Activated naive CD8-positive, alpha-beta T cell treated with anti-CD3 and anti-CD28 coated beads, Interleukin-2, amount 50 U/mL, for 16 hours (primary cell): ENCODE measurements at places on chromosomes 11 and 22.

- peak; percentile 18 for DNase-seq
Observed at GRCh38 chr22:26330971-26331625, 98.0 kb upstream of the ASPHD2 start.

- no peak for DNase-seq
Observed at GRCh38 chr11:61978703-61979661, 11.5 kb upstream of the FTH1 start.

DNA sequence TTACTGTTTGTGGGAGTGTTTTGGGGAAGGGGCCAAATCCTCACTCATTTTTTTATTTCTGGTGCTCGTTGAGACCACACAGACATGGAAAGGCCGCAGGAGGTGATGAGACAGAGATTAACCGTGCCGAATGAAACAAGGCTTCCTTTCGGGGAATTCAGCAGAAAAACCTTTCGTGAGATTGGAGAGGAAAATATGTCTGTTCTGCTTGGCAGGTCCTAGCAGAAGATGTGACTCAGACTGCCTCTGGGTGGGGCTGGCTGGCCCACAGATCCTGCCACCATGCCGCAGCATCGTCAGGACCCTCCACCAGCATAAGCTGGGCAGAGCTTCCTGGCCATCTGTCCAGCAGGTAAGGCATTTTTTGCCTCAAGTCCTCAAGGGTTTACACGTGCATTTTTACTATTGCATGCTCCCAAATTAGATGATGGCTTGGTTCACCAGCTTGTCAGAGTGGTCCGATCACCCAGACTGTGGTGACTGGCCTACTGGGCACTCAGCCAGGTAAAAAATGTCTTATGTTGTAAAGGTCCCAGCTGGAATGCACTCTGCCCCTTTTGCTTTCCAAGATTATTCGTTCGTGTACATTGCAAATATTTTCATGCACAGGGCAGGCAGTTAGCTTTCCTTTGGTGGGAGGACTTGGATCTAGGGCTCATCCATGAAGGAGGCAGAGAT lies 1.5 kb downstream of the DDB2 start:
- DNase-seq: peak; percentile 45

DNA sequence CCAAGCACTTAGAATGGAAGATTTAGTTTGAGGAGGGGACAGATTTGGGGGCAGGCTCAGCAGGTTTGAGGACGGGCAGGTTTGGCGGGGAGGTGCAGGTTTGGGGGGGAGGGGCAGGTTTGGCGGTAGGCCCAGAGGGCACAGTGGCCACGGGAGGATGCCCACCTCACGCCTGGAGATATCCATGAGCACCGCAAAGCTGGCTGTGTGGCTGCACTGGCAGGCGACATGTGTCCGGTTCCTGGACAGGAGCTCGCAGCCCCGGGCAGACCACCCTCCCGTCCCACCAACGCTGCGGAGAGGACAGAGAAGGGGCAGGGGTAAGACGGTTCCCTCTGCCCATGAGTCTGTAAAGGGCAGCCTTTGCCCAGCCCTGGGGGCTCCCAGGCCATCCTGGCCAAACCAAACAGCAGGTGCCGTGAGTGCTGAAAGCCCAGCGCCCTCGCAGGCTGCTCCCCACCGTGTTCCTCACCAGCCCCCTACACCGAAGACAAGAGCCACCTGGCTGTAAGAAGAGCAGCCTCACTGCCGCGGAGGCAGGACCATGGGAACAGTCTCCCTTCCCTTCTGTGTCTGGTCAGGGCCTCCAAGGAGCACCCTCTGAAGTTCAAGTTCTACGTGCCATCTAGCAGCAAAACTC lies 43.0 kb downstream of the TRMU start:
- DNase-seq: no peak

DNA sequence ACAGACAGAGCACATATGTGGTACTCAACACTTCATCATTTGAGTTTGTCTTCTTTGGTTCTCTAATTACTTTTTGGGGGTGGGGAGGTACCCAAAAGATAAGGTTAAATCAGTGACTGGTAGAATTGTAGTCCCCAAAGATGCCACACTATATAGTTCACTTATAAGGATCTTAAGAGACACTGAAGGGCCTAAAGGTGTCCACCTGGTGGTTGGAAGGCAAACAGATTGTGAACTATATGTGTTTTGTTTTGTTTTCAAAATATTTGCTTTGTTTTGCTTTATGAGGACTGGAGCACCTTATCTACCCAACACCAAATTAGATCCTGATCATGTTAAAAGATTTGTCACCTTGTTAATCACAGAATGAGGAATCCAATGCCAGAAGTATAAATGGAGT lies 136.1 kb downstream of the DCDC1 start:
- DNase-seq: no peak

- DNase-seq: no peak
Observed at GRCh38 chr11:75893251-75893650, 78.2 kb downstream of the UVRAG start.

DNA sequence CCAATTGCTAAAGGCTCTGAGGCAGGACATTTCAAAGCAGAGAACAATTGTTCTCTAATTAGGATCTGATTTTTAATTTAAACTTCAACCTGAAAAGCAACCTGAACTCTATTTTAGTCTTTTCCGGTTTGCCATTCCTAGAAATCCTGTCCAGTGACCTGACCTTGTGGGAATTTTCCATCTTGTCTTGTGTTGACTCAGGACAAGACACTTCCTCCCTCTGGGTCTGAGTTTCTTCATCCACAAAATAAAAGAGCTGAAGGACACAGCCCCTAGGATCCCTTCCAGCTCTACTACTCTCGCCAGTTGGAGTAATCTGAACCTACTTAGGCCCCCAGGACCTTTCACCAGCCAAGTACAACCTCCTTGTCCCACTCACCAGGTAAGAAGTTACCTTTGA lies 66.5 kb upstream of the POU2AF1 start:
- no peak for DNase-seq

- DNase-seq: no peak
Observed at GRCh38 chr11:60428517-60428916, 855 bp upstream of the MS4A5 start.

DNA sequence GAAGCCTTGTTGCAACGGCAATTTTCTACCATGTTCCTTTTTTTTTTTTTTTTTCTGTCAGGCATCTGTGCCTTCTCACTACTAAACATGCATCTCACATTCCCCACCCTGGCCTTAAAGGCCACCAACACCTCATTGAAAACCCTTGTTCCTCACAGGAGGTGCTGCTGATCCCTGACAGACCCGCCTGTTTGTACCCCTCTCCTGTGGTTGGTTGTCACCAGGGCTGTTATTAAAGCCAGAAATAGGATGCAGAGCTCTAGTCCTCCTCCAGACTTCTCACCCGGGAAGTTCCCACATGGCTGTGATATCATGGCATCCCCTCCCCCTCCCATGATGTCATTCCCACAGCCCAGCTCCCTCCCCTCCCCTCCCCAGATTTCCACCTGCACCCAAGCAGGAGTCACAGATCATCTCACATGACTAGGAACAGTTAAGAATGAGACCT lies 302.8 kb upstream of the NCAM1 start:
- no peak for DNase-seq

- DNase-seq: no peak
Observed at GRCh38 chr22:39437791-39438704, 18.8 kb upstream of the MGAT3 start.

GRCh38 chr11:20479513-20479912 lies 92.0 kb downstream of the PRMT3 start:
- DNase-seq: no peak

DNA sequence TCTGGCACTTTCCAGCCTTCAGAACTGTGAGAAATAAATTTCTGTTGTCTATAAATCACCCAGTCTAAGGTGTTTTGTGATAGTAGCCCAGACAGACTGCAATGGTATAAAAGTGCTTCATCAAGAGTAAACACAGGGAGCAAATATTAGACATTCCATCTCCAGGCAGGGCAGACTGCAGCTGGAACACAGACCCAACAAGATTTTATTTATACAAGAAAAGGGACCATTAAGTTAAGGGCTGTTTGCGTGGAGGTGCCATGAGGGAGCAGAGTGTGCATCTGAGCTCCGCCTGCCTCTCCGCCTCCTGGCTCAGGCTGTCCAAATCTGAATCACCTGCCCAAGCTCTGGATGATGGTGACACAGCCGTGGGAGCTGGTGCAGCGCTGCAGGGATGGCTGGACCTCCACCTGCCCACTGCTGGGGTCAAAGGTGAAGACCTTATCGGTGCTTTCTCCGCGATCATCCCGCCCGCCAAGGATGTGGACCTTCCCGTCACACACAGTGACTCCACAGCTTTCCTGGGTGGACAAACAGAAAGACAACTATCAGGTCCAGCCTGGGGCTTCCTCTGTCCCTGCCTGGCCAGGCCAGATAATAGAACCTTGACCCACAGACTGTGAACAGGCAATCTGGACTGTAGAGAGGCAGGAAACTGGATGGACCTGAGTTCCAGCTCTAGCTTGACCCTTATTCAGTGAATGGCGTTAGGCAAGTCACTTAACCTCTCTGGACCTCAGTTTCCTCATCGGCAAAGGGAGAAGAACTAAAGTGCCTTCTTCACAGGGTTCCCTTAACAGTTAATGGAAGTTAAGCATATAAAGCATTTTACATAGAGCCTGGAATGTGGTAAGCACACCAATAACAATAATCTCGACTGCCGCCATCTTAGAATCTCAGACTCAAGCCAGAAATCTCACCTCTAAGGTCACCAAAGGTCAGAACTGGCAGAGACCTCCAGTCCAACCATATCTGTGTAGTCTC lies 10.5 kb downstream of the KLHL35 start:
- no peak for DNase-seq

- no peak for DNase-seq
Observed at GRCh38 chr11:67408437-67409200, 4.7 kb downstream of the TBC1D10C start.

GRCh38 chr11:63892228-63892627 lies 24.7 kb downstream of the RCOR2 start:
- no peak for DNase-seq

- no peak for DNase-seq
Observed at GRCh38 chr11:86758171-86758570, 42.2 kb upstream of the PRSS23 start.

DNA sequence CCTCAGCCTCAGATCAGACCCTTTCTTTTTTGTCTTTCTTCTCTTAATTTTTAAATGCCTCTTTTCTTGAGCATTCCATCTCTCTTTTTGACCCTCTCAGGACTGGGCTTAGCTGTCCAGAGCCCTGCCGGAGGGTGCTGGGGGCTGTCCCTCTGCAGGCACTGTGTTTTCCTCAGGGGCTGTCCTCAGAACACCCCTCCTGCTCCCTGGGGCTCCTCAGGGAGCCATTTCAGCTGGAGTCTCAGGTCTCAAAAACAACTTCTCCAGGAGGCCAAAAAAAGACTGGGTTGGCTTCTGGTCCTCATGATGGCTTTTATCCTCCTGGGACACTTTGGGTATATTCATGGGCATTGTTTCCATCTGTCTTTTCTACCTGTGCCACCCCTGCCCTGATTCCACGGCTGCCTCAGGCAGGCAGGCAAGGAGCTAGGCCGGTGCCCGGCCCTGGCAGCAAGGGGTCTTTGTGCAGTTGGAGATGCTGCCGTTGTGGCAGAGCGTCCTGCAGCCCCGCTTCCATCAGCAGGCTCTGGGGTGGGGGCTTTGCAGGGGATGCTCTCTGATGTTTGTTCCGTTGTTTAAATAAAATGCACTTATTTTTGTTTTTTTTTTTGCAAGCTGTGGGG lies 85.1 kb downstream of the CEP164 start:
- DNase-seq: no peak

- DNase-seq: no peak
Observed at GRCh38 chr11:122179961-122180834, 64.2 kb upstream of the BLID start.

GRCh38 chr22:26893173-26894110 lies 236.1 kb downstream of the MIAT start:
- no peak for DNase-seq
